ENCODE measurements at places on chromosomes 6 and 20.
A peak's percentile ranks its signal among the peaks of the same experiment; 100 is the strongest.

- DNase-seq = no peak
Measured at GRCh38 chr6:11050731-11051130, 6.6 kb upstream of the ELOVL2 start.

- DNase-seq = no peak
Measured at GRCh38 chr6:150575836-150576235, 23.8 kb upstream of the PLEKHG1 start.

- no peak for DNase-seq
Measured at GRCh38 chr20:48338717-48339116, 489.1 kb downstream of the PREX1 start.

DNA sequence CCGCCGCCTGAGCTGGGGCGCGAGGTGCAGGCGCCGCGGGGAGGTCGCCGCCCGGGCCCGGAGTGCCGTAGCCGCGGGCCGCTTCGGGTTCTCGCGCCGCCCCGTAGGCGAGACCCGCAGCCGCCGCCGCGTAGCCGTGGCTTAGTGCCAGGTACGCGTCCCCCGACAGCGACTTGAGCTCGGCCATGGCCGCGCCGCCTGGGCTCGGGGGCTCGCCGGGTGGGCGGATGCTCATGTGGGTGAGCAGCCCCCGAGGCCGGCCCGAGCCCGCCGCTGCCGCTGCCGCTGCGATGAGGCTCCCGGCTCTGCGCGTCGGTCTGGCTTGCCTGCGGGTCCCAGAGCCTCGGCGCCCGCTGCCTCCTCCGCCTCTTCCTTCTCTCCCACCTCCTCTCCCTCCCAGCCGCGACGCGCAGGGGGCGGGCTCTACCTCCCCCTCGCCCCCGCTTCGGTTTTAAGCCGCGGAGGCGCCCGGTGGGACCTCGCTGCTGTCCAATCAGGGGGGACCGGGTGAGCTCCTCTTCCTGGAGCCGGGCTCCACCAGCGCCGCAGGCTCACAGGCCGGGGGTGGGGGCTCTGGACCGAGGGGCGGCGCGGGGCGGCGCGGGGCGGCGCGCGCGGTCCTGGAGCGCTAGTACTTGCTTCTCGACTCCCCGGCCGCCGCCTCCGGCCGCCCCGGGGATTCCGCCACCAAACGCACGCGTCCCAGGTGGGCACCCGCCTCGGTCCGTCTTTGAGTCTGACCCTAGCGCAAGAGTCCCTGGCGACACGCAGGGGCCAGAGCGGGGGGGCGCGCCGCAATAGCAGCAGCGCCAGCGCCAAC lies at the start of gene BHLHE23:
BHLHE23 (minus strand) TSS at position 425 of the 820 bp plus-strand sequence; CDS start at position 235, 190 bp downstream.
- DNase-seq = peak; percentile 29

DNA sequence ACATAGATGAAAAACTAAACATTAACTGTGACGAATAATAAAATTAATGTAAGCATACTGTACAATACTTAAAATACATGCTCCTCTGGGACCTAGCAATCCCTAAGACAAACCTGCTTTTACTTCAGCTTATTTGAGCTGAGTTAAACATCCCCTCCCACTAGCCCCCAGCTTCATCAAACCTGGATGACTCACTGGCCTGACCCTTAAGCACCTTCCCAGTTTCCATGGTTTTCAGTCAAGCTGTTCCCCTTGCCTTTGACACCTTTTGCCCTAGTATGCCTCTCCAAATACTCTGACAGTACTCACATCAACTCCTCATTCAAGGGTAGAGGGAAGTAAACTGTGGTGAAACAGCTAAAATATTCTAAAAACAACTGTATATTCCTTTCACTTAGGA lies 4.2 kb downstream of the ELOVL4 start:
- no peak for DNase-seq

DNA sequence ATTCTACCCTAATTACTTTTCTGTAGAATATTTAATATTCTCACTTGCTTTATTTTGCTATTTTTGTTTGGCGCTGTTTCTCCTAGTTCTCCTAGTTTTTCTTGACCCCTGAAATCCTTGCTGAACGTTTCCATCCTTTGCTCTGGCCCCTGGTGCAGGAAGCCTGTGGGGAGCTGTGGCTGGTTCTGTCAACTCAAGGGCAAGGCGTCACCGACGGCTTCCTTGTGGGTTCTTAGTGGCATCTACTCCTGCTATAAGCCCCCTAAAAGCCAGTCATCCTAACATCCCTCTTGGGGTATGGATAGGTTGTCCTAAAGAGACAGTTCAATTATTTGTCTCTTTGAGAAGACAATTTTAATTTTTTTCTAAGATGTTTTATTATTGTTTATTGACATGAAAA lies 36.9 kb upstream of the KIF25 start:
- no peak for DNase-seq

Measured in activated CD8-positive, alpha-beta T cell treated with anti-CD3 and anti-CD28 coated beads for 36 hours (primary cell).